Type B pancreatic cell (in vitro differentiated cells): ENCODE measurements at places on chromosomes 1 and 21.

GRCh38 chr1:207240325-207241101, 81.0 kb upstream of the CD55 start:
- H3K27ac ChIP-seq = peak overlapping the region; percentile 44
- H3K4me1 ChIP-seq = peaks cover 4% of the 10 kb centered on the region
- no peak for DNase-seq

- H3K36me3 ChIP-seq = peaks cover 77% of the 10 kb centered on the region
- no peak for DNase-seq
- H3K27me3 ChIP-seq = no peaks in the 10 kb centered on the region
- H3K27ac ChIP-seq = peak overlapping the region; percentile 13
- no peak overlapping the region for H3K4me3 ChIP-seq
These were observed 90.6 kb downstream of the OBSCN start for GRCh38 chr1:228298471-228298870.

DNA sequence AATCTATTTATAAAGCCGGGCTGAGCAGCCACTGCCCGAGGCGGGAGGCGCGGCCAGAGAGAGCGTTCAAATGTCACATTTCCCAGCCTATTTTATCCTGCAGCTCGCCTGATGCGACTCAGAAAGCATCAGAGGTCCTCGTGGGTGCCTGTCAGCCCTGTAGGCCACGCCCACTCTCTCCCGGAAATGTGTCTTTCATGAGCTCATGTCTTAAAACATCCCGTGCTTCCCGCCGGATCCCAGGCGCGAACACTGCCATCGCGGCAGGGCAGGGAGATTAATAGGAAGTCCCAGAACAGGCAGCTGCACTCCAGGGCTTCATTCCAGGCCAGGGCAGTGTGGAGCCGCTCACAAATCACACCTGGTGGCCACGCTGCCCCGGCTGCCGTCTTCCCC, 117.5 kb downstream of the PRDM16 start:
- peaks cover 47% of the 10 kb centered on the region for H3K4me1 ChIP-seq
- peak overlapping the region; percentile 79 for H3K27ac ChIP-seq
- peaks cover 30% of the 10 kb centered on the region for H3K27me3 ChIP-seq
- peak overlapping the region; percentile 70 for H3K4me3 ChIP-seq

DNA sequence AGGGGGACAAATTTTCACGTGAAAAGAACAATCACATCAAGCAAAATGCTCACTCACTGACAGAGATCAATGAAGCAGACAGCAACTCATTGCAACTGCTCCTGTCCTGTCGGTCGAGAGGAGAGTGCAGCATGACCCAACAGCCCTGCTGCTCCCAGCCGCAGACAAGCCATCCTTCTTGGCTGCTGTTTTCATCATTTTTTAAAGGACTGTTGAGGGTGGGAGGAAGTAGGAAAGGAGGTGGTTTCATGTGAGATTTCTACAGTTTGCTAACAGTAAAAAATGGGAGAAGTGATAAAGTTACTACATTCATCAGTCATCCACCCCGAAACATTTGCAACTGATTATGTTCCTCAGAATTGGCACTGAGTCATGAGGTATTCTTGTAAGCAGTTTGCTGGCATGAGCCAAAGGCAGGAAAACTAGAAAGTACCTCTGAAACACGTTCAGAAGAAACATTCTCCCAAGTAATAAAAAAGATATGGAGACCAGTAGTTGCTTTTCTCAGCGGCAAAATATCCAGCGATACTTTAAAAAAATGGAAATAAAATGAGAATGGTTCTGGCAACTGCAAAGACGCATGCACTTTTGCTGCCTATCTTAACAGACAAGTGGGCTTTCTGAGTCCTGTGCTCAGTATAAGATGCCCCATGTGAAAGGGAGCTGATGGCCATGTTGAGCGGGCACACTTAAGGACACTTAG, 72.0 kb upstream of the CLDN14 start:
- no peaks in the 10 kb centered on the region for H3K36me3 ChIP-seq
- H3K27me3 ChIP-seq = peaks cover 40% of the 10 kb centered on the region
- peaks cover 34% of the 10 kb centered on the region for H3K4me1 ChIP-seq
- H3K4me3 ChIP-seq = peak overlapping the region; percentile 51
- H3K27ac ChIP-seq = no peak overlapping the region
- DNase-seq = no peak

DNA sequence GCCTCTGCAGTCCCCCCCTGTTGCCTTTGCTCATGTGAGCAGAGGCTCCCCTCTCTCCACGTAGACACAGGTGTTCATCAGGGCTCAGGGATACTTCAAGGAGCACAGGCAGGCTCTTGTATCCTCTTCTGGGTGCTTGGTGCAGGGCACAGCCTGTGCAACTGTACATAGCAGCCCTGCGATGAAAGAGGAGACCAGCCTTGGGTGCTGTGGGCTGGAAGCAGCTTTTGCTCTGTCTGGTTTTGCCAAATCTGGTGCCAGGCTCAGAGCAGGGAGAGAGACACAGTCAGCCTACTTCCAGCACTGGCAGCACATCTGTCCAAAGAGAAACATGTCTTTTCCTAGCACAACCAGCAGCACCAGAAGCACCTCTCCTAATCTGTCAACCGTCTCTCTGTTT, 132.1 kb downstream of the ETS2 start:
- no peaks in the 10 kb centered on the region for H3K36me3 ChIP-seq
- H3K27me3 ChIP-seq = no peaks in the 10 kb centered on the region
- peaks cover 7% of the 10 kb centered on the region for H3K4me1 ChIP-seq
- H3K4me3 ChIP-seq = no peak overlapping the region
- no peak overlapping the region for H3K27ac ChIP-seq
- no peak for DNase-seq

DNA sequence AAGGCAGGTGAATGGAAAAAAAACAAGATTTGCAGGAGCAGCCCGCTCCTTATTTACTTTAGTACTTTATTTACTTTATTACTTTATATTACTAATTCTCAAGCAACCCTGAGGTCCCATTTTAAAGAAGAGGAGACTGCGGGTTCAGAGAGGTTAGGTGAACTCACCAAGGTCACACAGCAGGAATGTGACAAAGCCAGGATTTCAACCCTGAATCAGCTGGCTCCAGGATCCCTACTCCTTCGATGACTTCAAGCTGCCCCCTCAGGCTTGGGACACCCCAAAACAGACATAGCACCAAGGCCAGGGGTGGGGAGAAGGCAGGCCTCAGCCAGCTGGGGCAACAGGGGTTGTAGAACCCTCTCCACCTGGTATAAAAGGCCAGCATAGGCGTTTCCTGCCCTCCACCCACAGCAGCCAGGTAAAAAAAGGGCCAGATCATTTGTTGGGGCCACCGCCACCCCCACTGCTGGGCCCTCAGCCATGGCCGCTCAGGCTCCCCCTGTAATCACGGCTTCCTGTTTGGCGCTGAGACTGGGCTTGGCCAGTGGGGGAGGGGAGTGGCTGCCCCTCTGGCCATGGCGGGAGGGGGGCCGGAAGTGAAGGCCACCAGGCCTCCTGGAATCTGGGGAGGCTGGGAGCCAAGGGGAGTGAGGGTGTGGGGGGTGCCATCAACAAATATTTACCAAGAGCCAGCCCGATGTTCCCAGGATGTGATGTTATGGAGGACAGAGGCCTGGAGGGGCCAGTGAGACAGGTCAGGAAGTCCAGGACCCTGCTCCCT, 6.6 kb downstream of the SDC3 start:
- no peak for DNase-seq
- H3K4me3 ChIP-seq = no peak overlapping the region
- no peak overlapping the region for H3K27ac ChIP-seq

DNA sequence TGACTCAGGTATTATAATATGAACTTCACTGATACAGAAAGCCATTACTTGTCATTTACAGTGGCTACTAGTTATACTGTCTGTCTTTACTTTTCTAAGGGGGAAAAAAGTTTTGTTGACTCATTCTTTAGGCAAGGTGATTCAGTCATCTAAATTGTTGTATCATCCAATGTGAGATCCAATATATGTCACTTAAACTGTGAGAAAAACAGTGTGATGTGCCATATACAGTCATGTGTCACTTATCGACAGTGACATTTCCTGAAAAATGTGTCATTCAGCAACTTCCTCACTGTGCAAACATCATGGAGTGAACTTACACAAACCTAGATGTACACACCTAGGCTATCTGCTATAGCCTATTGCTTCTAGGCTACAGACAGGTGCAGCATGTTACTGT, 57.6 kb downstream of the KCNK2 start:
- no peak for DNase-seq
- no peak overlapping the region for H3K4me3 ChIP-seq
- H3K27me3 ChIP-seq = no peaks in the 10 kb centered on the region
- no peaks in the 10 kb centered on the region for H3K4me1 ChIP-seq
- H3K36me3 ChIP-seq = no peaks in the 10 kb centered on the region

DNA sequence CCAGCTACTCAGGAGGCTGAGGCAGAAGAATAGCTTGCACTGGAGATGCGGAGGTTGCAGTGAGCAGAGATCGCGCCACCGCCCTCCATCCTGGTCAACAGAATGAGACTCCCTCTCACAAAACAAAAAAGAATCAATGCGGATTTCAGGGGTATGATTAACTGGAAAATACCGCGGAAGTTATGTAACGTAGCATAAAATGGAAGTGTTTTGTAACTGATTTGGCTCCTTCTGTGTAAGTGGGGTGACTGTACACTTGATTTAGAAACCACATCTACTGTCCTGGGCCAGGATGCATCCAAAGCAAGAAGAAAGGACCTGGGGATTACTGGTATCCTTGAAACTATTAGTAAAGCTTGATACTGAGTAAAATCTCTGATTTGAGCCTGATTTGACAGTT, 3.1 kb upstream of the VAMP4 start:
- peaks cover 3% of the 10 kb centered on the region for H3K36me3 ChIP-seq
- H3K4me1 ChIP-seq = peaks cover 36% of the 10 kb centered on the region
- DNase-seq = no peak
- no peak overlapping the region for H3K27ac ChIP-seq

DNA sequence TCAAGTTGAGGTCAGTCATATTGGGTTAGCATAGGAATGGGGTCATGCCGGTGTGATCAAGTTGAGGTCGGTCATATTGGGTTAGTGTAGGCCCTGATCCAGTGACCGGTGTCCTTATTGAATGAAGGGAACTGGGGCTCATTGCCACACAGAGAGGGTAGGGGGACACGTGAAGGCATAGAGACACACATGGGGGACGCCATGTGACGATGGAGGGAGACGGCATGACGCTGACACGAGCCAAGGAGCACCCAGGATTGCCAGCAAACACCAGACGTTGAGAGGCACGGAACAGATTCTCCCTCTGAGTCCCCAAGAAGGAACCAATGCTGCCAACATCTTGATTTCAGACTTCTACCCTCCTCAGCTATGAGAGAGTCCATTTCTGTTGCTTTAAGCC, 136.9 kb upstream of the ZBTB40 start:
- no peak for DNase-seq
- peaks cover 4% of the 10 kb centered on the region for H3K27me3 ChIP-seq
- H3K4me1 ChIP-seq = peaks cover 30% of the 10 kb centered on the region
- no peak overlapping the region for H3K4me3 ChIP-seq
- no peaks in the 10 kb centered on the region for H3K36me3 ChIP-seq

DNA sequence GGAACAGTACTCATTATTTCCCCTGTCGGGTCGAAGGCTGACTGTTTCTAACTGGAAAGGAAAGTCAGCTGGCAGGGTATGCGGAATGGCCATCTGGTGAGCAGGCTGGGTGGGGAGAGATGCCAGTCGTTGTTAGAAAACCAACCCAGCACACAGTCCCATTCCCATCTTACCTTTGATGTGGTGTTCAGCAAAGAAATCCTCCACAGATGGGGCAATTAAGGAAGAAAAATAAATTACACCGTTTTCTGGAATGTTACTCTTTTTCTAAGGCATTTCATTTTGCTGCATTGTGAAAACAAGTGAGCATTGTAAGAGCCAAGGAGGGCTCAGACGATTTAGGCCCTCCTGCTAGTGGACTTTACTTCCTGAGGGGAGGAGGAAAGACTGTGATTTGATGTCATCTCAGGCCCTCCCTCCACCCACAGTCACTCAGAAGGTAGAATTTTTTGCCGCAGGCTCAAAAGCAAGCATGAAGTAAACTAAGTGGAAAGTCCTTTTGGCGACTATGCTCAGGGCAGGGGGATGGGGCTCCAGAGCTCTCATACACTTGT, at the start of gene SLC16A4:
TSS of gene SLC16A4 (minus strand) at position 335 of the 554 bp plus-strand sequence. CDS start 1,703 bp downstream, outside the sequence.
- peak within 1 kb of the TSS; percentile 72 for H3K27ac ChIP-seq
- no peak for DNase-seq
- peak within 1 kb of the TSS; percentile 61 for H3K4me3 ChIP-seq
- H3K4me1 ChIP-seq = peaks cover 35% of the 10 kb centered on the region
- H3K27me3 ChIP-seq = no peaks in the 10 kb centered on the region

GRCh38 chr1:5830771-5831599, 161.2 kb downstream of the NPHP4 start:
- no peak overlapping the region for H3K27ac ChIP-seq
- H3K36me3 ChIP-seq = no peaks in the 10 kb centered on the region
- H3K4me3 ChIP-seq = no peak overlapping the region

DNA sequence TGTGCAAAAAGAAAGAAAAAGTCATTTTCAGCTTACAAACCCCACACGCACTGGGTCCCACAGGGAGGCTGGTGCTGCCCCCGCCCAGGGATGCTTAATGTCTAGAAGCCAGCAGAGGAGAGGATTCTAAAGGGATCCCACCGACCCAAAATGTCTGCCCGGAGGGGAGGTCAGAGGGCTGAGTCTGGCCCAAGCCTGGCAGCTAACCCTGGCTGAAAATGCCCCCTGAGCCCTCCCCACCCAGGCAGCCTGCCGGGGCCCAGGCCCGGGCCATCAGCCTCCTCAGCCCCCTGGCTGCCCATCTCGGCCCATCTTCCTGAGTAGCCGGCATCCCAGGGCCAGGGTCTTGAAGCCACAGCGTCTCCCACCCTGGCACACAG, 33.5 kb downstream of the ACOT7 start:
- no peaks in the 10 kb centered on the region for H3K27me3 ChIP-seq
- no peak for DNase-seq
- H3K27ac ChIP-seq = peak overlapping the region; percentile 80
- H3K4me3 ChIP-seq = peak overlapping the region; percentile 49

GRCh38 chr1:201778279-201779065, 50.5 kb upstream of the IPO9 start:
- H3K36me3 ChIP-seq = peaks cover 38% of the 10 kb centered on the region
- peaks cover 18% of the 10 kb centered on the region for H3K4me1 ChIP-seq
- no peak overlapping the region for H3K27ac ChIP-seq
- H3K4me3 ChIP-seq = no peak overlapping the region
- H3K27me3 ChIP-seq = no peaks in the 10 kb centered on the region
- DNase-seq = no peak

- H3K36me3 ChIP-seq = peaks cover 4% of the 10 kb centered on the region
- H3K4me1 ChIP-seq = no peaks in the 10 kb centered on the region
- peak overlapping the region; percentile 91 for H3K27ac ChIP-seq
- H3K27me3 ChIP-seq = no peaks in the 10 kb centered on the region
These were observed 3.9 kb upstream of the ARHGAP30 start for GRCh38 chr1:161073474-161074121.

DNA sequence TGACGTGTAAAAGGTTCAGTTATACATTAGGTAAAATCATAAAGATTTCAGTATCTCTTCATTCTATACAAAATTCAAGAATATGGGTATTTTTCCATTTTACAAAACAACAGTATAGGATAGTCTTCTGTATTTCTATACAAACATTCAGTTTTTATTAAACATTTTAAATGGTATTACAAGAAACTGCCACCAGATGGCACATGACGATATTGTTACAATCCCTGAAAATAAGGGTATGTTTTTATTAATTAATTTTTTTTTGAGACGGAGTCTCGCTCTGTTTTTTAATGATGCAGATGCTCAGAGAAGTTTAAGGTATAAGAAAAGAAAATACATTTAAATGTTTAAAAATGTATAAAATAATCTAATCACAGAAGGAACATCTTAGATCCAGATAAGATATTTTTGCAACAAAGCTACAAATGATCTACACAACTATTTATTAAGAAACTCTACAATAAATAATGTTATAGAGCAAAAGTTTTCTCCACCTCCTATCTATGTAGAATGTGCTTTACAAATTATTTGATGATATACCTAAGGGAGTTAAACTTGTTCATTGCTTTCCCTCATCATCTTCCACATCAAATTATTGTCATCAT, 23.5 kb upstream of the RSBN1 start:
- H3K36me3 ChIP-seq = no peaks in the 10 kb centered on the region
- H3K4me1 ChIP-seq = no peaks in the 10 kb centered on the region
- no peak for DNase-seq
- H3K27ac ChIP-seq = no peak overlapping the region
- H3K27me3 ChIP-seq = peaks cover 18% of the 10 kb centered on the region
